OCI-M1 (cell line): ENCODE measurements at places on chromosomes 5 and 9.

- DNase-seq = peak; percentile 60
These were observed 7.1 kb downstream of the PHYHD1 start for GRCh38 chr9:128927731-128928411.

DNA sequence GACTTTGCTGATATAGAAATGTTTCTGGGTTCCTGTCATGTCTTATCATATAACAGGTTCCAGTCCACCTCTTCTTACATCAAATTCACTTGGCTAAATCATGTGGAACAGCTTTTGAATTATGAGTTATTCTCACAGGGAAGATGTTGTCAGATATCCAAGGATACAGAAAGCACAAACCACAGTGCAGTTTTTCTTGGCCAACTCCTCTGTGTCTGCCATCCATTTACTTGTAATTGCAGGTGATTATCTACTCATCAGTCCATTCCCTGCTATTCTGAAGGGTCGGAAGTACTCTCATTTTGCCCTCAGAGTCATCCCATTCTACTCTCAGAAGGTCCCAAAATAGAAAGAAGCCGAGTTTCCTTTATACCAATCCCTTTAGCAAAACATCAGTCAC, 10.0 kb downstream of the MARCHF11 start:
- no peak for DNase-seq

- DNase-seq = peak; percentile 69
These were observed 757 bp downstream of the FXN start for GRCh38 chr9:69036309-69036708.

DNA sequence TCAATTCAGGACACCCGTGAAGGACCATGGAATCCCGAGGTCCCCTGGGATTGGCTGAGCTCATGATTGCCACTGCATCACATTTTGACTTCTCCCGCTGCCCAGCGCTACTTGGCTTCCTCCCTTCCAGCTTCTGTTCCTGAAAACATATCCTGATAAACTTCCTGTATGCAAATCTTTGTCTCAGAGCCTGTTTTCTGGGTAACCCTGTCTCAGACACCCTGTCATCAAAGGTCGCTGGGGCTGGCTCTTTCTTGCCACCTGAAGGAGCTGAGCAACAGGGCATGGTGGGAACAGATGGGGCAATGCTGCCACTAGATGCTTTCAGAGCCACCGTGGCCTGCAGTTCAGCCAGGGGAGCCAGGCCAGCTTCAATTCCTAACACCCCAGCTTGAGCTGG, 154.3 kb upstream of the TBC1D2 start:
- DNase-seq = no peak

DNA sequence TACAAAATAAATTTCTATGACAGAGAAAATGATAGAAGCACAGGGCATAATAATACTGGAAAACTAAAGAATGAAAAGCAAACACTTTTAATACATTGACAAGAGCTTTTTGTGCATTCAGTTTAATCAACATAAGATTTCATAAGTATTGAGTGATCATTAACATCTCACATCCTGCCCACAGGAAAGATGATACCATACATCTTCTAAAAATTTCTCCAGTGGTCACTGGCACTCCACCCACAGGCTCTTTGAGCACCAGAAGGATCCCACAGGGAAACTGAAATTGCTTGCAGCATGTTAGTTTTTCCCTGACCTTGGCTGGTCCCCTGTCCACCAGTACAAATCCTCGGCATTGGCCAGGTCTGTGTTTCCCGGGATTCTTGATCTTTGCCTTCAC, 186.0 kb downstream of the CEMIP2 start:
- no peak for DNase-seq

GRCh38 chr5:134545070-134545868, 19.8 kb downstream of the JADE2 start:
- DNase-seq = no peak

GRCh38 chr5:32791536-32792243, 80.6 kb downstream of the NPR3 start:
- no peak for DNase-seq
